ENCODE measurements at places on chromosomes 5 and 9. TPM values are rescaled to one million over a fixed set of nuclear protein-coding genes. Genes with fewer than 3 reads are reported as not detected.

Gene PCDHB2
- 1.9 TPM for total RNA-seq

GRCh38 chr5:109857405-109858031 lies 167.8 kb downstream of the MAN2A1 start:
- DNase-seq, result no peak

- no peak for DNase-seq
These were observed 64.8 kb downstream of the PAPPA start for GRCh38 chr9:116218399-116218798.

GRCh38 chr5:61910771-61911170 lies 395.2 kb upstream of the KIF2A start:
- DNase-seq, result no peak

- no peak for DNase-seq
These were observed 58.4 kb downstream of the TEX10 start for GRCh38 chr9:100294341-100294740.

- DNase-seq, result no peak
These were observed 437.3 kb upstream of the MPDZ start for GRCh38 chr9:13716601-13717321.

DNA sequence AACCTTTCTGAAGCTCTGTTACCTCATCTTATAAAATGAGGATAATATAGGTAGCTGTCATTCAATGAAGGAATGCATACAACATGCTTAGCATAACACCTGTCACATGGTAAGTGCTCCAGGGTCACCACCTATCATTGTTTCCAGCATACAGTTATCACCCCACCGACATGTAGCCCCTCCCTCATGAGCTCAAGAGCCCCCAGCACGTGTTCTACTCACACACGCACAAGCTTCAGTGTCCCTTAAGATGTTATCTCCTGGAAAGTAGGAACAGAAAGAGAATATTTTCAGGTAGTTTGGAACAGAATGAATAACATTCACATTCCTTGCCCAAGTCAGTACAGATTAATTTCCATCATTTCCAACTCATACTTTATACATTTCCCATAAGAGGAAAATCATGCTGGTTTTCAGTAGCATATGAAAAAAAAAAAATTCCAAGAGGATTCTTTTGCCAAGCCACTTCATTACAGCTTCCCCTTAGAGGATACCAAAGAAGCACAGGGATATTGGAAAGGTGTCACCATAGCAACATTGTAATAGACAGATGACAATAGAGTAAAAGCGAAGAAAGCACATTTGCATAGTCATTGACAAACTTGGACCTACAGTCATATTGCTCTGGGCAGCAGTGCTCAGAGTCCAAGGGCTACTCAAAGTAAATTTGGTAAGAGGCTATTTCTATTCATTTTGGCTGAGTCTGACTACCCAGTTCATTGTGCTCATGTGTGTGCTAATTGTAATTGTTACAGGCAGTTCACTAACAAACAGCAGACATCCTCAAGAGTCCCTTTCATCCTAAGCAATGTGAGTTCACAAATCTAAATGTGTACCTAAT lies 1.5 kb upstream of the MOB3B start:
- no peak for DNase-seq

DNA sequence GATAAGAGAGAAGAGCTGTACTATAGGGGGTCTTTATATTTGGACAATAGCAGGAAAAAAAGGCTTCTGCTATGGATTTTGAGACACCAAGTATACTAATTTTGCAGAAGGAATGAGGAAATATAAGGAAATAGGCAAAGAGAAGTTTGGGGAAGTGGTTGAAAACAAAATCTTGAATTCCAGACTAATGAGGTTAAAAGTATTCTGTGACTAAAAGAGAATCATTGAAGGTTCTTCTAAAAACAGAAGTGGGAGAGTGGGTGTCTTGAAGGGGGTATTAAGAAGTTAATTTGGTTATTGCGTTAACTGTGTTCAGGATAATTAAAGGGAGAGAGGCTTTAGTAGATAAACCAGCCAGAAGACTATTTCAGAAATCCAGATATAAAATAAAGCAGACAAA lies 148.7 kb downstream of the RFK start:
- no peak for DNase-seq

Gene RNF145
- total RNA-seq, result 22.4 TPM

DNA sequence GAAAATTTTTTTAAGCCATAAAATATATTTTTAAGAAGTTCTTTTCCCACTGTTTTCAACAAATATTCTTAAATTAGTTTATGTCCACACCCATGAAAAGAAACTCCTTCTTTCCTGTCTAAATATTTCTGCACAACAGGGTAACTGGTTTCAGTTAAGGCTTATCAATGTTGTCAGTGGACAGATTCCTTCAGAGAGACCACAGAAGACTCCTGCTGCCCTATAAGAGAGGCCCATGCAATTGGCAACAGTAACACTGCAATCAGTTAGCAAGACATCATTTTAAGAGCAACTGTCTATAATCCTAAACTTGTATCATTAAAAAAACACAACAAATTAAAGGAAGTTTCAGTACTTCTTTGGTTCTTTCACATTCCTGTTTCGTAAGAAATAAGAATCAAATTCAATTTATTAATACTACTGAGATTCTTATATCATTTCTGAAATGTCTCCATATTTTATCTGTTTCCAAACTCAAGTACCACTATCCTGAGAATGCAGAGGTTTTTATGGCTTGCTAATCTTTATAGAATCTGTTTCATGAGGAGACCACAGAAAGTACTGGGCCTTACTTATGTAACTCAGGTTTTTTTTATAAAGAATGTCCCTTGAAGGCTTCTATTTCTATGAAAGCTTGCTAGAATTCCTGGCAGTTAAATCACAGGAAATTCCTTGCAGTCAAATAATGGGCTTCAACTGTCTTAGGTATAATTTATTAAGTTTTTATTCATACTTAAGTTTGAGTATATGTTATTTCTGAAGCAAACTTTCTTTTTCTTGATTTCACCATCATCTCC lies 240.2 kb downstream of the RFX3 start:
- no peak for DNase-seq

DNA sequence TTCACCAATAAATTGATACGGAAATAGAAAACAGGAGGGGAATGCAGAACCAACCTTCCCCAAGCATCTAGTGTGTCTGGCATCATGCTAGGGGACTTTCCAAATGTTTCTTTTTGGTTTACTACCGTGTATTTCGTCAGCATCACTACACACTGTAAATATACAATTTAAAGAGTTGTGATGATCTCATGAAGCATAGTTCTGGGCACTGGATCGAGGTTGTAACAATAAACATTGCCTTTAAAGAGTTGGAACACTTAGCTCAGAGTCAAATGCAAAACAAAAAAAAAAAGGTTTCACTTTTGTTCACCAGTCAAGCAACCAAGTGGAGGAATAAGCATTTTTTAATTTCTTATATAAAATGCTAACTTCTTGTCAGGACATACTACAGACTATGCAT lies 2.9 kb upstream of the SCAI start:
- no peak for DNase-seq

DNA sequence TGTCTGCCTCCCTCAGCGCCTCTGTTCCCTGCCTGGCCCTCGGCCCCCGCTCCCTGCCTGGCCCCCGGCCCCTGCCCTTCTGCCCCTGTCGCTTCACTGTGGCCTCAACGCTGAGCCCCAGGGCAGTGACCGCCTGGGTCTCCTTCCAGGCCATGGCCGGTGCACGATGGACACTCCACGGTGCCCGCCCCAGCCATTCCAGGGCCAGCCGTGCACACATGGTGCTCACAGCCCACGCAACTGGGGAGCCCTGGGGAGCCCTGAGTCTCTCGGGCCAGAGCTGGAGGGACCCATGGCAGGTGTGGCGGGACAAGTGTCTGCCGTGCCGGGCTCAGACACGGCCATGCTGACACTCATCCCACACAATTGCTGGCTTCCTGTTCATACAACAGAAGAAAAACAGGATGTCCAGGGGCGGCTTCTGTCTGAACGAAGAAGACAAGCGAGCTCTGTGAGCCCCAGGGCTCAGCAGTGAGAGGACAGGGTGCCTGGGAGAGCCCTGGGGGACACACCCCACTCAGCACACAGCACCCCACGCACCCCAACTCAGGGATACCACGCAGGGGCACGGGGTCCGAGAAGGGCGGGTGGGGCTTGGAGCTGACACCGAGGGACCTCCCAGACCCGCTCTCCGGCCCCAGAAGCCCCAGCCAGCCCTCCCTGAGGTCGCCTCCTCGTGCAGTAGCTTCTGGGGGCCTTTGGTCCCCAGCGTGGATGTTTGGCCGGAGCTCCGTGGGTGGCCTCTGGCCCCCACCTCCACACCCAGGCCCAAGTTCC lies 35.7 kb downstream of the EXD3 start:
- DNase-seq, result no peak

- DNase-seq, result no peak
These were observed 295.5 kb upstream of the DAP start for GRCh38 chr5:11056560-11056959.

DNA sequence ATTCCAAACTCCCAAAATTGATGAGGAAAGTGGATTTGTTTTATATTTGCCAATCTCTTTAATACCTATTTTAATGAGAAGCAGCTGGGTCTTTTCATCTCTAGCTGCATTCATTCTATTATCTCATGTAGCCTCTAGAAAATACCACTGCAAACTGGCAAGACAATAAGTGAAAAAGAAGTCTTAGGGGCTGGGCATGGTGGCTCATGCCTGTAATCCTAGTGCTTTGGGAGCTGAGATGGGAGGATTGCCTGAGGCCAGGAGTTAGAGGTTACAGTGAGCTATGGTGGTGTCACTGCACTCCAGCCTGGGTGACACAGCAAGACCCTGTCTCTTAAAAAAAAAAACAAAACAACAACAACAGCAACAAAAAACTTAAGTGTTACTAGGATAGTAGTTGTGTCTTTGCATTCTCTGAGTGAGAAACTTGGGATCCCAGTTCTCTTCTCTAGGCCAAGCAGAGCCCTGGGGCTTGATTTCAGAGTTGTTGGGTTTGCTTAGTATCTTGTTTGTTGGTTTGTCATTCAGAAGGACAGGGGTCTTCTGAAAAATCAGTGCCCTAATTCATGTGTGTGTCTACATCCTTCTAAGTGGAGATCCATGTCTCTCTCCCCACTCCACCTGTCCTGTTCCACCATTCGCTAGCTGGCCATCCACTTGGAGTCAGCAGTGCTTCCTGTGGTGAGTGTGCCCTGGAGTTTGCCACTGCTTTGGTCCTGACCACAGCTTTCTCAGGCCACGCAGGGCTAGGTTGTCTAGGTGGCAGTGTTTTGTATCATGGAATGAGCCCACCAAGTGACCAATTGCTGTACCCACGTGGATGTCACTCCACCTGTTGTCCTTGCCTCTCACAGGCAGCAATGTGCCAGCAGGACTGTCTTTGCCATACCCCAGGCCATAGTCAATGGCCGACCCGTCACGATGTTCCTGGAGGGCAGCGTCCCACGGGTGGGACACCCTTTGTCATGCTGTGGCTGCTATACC lies 19.5 kb downstream of the MARCHF6 start:
- no peak for DNase-seq

Gene TAF1L
- total RNA-seq, result not detected

Gene PFN3
- not detected for total RNA-seq

DNA sequence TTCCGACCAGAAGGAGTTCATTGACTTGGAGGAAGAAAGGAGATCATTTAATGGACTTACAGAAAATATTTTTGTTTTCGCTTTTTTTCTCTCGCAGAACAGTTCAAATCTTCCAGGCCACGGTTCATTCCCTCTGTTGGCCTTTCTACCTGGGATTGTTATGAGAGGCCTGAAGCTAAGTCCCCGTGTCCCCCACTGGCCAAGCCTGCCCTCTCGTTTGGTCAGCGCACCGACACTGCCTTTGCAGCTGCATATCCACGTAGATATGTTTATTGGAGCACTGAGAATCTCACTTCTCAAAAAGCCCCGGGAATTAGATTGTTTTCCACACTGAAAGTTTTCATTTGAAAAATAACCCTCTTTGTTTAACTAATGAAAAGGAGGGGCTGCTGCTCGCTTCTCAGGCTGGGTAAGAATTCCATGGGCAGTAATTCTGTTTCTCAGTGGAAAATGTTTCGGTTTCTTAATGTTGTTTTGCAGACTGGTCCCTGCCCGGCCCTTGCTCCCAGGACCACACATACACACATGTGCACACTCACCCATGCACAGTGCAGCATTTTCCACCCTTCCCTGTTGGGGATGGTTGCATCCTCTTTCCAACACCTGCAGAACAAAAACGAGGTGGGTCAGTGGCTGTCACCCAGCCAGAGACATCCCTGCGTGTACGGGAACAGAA lies 655.7 kb downstream of the BNC2 start:
- no peak for DNase-seq

Gene GDF9
- total RNA-seq, result 0.22 TPM

DNA sequence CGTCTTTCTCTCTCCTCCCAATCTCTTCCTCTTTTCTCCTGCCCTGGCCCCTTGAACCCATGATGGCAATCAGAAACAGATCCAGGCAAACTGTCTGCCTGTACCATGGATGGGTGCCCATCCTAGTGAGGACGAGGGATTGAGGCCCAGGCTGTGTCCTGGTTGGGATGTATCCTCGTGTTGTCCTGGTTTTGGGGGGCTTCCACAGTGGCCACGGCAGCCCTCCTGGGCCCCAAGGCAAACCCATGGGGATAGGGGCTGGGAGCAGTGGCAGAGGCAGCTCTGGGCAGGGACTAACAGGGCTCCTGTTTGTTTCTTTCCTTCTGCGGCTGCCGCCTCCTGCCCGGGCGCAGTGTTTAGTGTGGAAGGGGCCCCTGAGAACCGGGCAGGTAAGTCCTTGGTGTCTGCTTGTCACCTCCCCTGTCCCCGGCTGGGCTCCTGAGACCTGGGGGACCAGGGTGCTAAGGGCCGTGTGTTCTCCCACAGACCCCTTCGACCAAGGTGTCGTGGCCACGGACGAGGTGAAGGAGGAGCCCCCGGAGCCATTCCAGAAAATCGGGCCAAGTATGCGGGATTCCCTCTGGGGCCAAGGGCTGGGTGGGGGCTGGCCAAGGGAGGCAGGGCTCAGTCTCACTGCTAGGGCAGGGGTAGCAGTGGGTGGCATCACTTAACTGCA lies 70.0 kb downstream of the AMBP start:
- DNase-seq, result no peak

DNA sequence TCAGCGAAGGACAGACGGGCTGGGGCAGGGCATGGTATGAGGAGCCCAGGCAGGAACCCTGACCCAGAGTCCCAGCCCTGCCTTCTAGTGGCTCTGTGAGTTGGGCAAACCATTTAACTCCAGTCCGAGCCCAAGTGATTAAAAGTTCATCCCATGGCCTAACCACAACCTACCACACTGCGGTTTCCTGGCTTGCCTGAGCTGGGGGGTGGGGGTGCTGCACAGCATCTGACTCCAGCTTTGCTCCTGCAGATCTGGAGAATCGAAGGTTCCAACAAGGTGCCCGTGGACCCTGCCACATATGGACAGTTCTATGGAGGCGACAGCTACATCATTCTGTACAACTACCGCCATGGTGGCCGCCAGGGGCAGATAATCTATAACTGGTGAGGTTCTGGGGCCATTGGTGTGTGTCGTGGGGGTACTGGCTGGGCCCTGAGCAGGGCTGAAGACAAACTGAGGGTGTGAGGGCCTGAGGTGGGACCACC lies 49.0 kb downstream of the STOM start:
- no peak for DNase-seq

DNA sequence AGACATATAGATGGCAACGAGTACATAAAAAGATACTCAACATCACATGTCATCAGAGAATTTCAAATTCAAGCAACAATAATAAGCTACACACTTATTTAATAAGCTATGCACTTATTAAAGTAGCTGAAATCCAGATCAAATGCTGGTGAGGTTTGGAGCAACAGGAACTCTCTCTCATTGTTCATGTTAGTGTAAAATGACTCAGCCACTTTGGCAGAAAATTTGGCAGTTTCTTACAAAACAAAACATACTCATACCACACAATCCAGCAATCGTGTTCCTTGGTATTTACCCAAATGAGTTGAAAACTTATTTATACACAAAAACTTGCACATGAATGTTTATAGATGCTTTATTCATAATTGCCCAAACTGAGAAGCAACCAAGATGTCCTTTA lies 131.5 kb upstream of the NFIL3 start:
- no peak for DNase-seq
